ENCODE measurements at places on chromosomes 4 and X.

GRCh38 chrX:128517691-128518090 is 465.5 kb upstream of the ACTRT1 start:
- DNase-seq = no peak

- DNase-seq = no peak
These were observed 22.4 kb downstream of the GPM6A start for GRCh38 chr4:175789647-175790046.

GRCh38 chr4:24988776-24989175 is 42.0 kb downstream of the LGI2 start:
- peak; percentile 74 for DNase-seq

DNA sequence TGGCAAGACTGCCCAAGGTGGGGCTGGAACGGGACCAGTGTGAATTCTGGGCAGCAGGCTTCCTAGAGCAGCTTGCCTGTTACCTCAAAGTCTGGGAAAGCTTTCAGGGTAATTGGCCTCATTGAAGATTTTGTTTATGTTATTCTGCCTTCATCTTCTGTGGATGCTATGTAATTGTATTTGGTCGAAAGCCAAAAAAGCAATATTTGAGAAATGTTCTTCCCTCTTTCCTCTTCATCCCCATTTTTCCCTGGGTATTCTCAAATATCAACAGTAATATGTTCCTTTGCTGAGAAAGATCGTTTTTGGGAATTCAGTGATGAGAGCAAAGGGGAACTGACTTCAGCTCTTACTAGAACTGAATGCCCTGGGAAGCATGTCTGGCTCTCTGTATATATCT is 12.9 kb downstream of the TMEM131L start:
- DNase-seq = no peak

DNA sequence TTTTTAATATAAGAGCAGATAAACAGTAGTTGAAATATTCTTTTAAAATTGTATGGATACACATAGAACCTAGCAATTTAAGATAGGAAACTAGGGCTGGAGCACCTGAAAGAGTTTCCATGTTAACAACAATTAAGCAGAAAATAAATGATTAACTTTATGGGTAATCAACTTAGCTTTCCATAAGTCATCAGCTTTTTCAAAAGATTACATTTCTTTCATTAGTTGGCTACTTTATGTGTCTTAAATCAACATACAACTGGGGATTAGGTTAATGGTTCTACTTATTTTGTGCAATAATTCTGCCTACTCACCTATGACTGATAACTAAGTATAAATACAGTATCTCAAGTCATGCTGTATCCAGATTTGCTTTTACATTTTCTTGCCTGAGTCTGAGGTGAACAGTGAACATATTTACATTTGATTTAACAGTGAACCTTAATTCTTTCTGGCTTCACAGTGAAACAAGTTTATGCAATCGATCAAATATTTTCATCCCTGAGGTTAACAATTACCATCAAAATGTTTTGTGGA is at the start of gene ANXA10:
TSS of gene ANXA10 (plus strand) at position 362 of the 537 bp plus-strand sequence. CDS start at position 526, 164 bp downstream.
- peak; percentile 29 for DNase-seq

DNA sequence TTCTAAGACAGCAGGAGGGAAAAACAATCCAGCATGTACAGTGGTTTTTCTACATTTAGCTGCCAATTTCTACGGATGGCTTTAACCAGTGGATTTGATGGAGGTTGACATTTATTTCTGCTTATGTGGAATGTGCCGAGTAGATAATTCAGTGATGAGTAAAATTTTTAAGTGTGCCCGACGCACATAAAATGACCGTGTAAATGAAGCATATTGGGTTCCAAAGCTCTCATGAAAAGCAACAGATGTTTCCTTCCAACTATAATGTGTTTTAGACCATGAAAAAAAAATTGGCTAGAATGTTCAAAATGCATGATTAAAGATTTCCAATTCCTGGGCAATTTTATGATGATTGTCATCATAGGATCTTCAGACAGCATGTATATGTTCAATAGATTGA is 14.1 kb downstream of the INPP4B start:
- no peak for DNase-seq

DNA sequence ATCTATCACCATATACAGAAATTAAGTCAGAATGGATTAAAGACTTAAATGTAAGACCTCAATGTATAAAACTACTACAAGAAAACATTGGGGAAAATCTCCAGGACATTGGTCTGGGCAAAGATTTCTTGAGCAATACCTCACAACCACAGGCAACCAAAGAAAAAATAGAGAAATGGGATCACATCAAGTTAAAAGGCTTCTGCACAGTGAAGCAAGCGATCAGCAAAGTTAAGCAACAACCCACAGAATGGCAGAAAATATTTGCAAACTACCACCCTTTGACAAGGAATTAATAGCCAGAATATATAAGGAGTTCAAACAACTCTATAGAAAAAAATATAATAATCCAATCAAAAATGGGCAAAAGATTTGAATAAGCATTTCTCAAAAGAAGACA is 236.9 kb upstream of the EMCN start:
- DNase-seq = no peak

DNA sequence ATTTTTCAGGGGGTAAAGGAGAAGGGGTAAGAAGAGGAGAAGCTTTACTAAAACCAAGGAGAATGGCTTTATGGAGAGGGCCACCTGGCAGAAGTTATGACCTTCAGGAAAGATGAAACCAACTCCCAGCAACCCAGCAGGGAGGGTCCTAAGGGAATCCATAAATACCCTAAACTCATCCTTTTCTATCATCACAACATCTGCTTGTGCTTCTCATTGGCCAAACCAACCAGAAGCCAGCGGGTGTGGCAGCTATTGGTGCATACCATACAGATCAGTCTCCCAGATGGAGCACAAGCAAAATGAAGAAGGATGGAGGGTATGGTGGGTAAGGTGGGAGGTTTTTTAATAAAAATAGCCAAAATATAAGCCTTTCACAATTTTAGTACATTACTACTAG is 58.5 kb upstream of the ARSJ start:
- DNase-seq = no peak

DNA sequence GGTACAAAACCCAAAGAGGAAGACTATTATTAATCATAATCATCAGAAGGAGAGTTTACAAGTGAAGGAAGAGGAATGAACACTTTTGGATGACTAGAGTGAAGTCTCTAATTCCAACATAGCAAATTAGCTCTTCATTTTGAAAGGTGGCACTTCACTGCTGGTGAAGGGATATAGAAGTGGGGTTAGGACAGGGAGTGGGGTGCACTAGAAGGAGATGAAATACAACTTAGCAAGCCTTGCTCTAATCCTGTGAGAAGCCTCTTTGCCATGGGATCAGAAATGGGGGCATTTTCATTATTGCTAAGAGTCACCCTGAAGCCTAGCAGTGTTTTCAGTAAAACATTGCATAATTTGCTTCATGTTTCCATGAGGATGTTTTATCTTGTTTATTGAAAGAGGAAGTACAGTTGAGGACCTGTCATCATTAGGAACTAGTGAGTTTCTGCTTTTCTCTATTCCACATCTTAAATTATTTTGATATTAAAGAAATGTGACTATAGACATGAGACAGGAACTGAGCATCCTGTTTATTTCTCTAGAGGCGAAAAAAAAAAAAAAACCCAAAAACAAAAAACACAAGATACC is 9.3 kb upstream of the GRPR start:
- no peak for DNase-seq

GRCh38 chr4:73734530-73735001 is 5.8 kb upstream of the CXCL8 start:
- DNase-seq = peak; percentile 68

GRCh38 chrX:57595381-57595811 is 3.6 kb downstream of the ZXDB start:
- DNase-seq = peak; percentile 91

DNA sequence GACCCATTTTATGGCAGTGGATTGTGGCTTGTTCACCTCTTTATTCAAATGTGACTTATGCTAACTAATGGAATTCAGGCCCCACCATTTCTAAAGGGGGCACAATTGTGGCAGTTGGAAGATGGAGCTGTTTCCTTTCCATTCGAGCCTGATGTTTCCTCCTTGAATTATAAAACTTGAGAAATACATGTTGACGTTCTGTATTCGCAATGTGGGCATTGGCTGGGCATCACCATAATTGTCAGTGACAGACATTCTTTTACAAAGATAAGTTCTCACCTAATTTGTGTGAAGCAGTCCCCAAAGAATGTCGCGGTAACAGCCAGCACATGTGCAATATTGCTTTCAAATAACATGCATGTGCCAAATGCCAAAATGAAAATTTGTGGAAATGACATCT is 1070.2 kb upstream of the TENM3 start:
- no peak for DNase-seq

GRCh38 chrX:47047989-47048388 is 30.3 kb upstream of the RGN start:
- DNase-seq = peak; percentile 9

DNA sequence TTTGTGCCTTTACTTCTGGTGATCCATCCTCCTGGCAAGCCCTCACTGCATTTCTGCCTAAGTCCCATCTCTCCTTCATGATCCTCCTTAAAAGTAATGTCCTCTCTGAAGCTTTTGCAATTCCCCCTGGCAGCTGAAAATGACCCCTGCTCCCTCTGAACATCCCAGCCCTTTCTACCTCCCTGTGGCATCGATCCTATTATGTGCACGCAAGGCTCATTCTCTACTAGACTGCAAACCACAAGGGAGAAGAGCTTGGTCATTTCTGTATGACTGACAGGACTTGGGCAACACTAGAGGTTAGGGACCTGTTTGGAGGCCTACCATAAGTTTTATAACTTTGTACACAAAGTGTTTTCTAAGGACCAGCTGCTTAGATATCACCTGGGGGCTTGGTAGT is 50.8 kb upstream of the RAP2C start:
- no peak for DNase-seq

GRCh38 chr4:102868153-102868780 is 525 bp upstream of the CISD2 start:
- DNase-seq = no peak

GRCh38 chr4:4789462-4789861 is 70.0 kb upstream of the MSX1 start:
- no peak for DNase-seq

- peak; percentile 32 for DNase-seq
These were observed 56.2 kb upstream of the ANKRD50 start for GRCh38 chr4:124768596-124769365.

Data from fibroblast of the aortic adventitia (primary cell).